ENCODE measurements at places on chromosomes 1 and 21.

DNA sequence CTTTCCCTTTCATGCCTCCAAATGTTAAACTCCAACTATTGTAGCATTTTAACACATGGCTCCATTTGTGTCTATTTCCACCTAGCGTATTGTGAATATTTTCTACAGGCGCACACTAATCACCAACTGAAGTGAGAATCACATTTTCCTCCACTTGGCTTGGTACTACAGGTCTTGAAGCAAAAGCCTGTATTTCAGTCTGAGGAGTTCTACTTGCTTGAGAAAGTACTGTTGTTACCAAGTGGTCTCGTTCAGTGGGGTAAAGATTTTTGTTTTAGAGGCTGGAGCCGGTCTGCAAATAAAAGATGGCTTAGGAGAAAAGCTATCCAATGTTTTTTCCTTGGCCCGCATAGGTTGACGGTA, 550 bp upstream of the PTBP2 start:
- DNase-seq = no peak

GRCh38 chr1:235460770-235461169, 43.5 kb downstream of the B3GALNT2 start:
- DNase-seq = no peak

DNA sequence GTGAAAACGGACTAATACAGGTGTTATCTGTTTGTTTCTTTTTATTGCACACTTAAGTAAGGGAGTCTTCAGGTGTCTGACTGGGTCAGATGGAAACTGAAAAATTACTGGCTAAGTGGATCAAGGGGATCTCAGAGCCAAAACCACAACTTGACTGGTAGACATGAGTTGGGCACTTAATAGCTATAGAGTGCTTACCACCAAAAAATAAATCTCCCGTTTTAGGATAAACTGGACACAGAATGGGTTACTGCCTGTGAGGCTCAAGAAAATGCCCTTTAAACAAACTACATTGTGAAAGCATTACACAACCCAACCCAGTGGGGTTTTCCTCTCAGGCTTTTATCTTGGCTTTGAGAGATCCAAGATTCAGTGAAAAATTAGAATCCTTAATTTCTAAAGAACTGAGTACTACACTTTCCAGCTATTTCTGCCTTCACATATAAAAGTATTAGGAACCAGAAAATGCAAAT, 134.0 kb upstream of the LYPLAL1 start:
- DNase-seq = no peak

GRCh38 chr1:40824591-40825434, 37.4 kb downstream of the CITED4 start:
- no peak for DNase-seq

All from GDM1 (cell line).